PC-9 (cell line): ENCODE measurements at places on chromosomes 7 and 10. TPM values are rescaled to one million over a fixed set of nuclear protein-coding genes. Genes with fewer than 3 reads are reported as not detected.

The CDK1 gene
- 94.4 and 137 TPM in 2 replicates for total RNA-seq

The HIP1 gene
- total RNA-seq, result 32.0 and 35.8 TPM in 2 replicates

The GJC3 gene
- total RNA-seq, result not detected in 2 replicates

The TMEM209 gene
- 20.0 and 30.8 TPM in 2 replicates for total RNA-seq

The EN2 gene
- not detected in 2 replicates for total RNA-seq

The RASSF4 gene
- total RNA-seq, result 6.5 and 7.6 TPM in 2 replicates

The AKR1D1 gene
- not detected in 2 replicates for total RNA-seq

The TRIM50 gene
- not detected in 2 replicates for total RNA-seq

The SPDYE16 gene
- not detected in 2 replicates for total RNA-seq

The MPP7 gene
- 0.35 and 0.55 TPM in 2 replicates for total RNA-seq

The SYT15B gene
- total RNA-seq, result 0.94 and 1.1 TPM in 2 replicates

The LBX1 gene
- not detected in 2 replicates for total RNA-seq

The MYOZ1 gene
- total RNA-seq, result 0.22 and 0.75 TPM in 2 replicates

- no peak for DNase-seq
- peaks cover 60% of the 10 kb centered on the region for H3K4me1 ChIP-seq
These were observed 71.7 kb downstream of the AMZ1 start for GRCh38 chr7:2759736-2760097.

DNA sequence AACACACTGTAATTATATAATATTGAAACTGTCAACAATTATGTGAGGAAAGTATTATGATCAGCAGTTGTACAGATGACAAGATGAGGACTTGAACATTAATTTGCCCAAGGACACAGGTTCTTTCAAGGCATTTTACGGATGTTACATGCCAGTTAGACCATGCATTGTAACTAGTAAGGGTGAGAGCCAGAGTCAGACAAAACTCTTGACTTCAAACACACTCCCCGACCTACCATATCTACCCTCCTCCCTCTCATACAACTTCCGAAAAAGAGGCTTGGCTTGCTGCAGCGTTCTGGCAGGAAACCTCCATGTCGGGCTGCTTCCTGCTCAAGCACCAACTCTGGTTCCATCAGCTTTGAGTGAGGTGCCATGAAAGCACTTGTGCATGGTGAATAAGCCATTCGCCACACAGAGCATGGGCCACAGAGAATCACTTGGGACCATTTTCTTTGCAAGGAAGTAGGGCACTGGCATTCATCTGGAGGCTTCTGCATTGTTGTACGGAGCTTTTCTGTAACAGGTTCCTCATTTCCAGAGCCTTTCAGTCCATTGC is 53.2 kb downstream of the FOXI2 start:
- no peaks in the 10 kb centered on the region for H3K4me1 ChIP-seq
- DNase-seq, result no peak
- H3K27me3 ChIP-seq, result peaks cover 25% of the 10 kb centered on the region
- no peaks in the 10 kb centered on the region for H3K36me3 ChIP-seq

DNA sequence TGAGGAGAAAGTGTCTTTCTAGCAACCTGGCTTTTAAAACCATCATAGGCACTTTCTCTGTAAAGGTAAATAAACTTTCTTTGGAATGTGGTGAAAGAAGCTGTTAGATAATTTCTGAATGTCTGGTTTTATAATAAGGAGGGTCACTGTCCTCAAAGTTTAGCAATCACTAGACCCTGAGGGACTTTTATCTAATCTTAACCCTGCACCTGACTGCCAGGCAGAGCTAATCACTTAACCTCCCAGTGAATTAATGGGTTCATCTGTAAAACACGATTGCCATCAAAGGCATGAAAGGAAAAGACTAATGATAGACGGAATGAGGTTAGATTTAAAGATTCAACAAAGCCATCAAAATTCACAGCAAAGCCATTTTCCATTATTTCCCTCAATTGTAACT is 553.8 kb downstream of the GRM8 start:
- H3K4me1 ChIP-seq, result peaks cover 35% of the 10 kb centered on the region
- no peaks in the 10 kb centered on the region for H3K36me3 ChIP-seq
- DNase-seq, result no peak
- H3K4me3 ChIP-seq, result no peak overlapping the region

- H3K36me3 ChIP-seq, result no peaks in the 10 kb centered on the region
- no peaks in the 10 kb centered on the region for H3K4me1 ChIP-seq
- no peaks in the 10 kb centered on the region for H3K27me3 ChIP-seq
These were observed 165.7 kb upstream of the ITGB1 start for GRCh38 chr10:33123680-33124079.

GRCh38 chr10:15591937-15592336 is 127.8 kb downstream of the ITGA8 start:
- H3K36me3 ChIP-seq, result no peaks in the 10 kb centered on the region
- no peak overlapping the region for H3K4me3 ChIP-seq
- no peaks in the 10 kb centered on the region for H3K4me1 ChIP-seq
- no peak overlapping the region for H3K27ac ChIP-seq
- DNase-seq, result no peak

DNA sequence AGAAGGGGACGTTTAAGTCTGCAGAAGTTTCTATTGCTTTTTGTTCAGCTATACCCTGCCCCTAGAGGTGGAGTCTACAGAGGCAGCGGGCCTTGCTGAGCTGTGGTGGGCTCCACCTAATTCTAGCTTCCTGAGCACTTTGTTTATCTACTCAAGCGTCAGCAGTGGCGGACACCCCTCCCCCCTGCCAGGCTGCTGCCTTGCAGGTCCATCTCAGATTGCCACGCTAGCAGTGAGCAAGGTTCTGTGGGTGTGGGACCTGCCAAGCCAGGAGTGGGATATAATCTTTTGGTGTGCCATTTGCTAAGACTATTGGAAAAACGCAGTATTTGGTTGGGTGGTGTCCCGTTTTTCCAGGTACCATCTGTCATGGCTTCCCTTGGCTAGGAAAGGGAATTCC is 147.3 kb upstream of the PRPS1L1 start:
- H3K4me1 ChIP-seq, result peaks cover 42% of the 10 kb centered on the region
- DNase-seq, result no peak
- no peaks in the 10 kb centered on the region for H3K36me3 ChIP-seq
- H3K27ac ChIP-seq, result no peak overlapping the region

- peaks cover 49% of the 10 kb centered on the region for H3K4me1 ChIP-seq
- H3K36me3 ChIP-seq, result no peaks in the 10 kb centered on the region
- DNase-seq, result no peak
- peak overlapping the region; percentile 76 for H3K4me3 ChIP-seq
- peak overlapping the region; percentile 100 for H3K27ac ChIP-seq
These were observed 1.3 kb downstream of the UBE2H start for GRCh38 chr7:129951226-129952085.

- H3K27ac ChIP-seq, result no peak overlapping the region
- no peaks in the 10 kb centered on the region for H3K36me3 ChIP-seq
- H3K27me3 ChIP-seq, result peaks cover 31% of the 10 kb centered on the region
- no peak overlapping the region for H3K4me3 ChIP-seq
- no peak for DNase-seq
- peaks cover 12% of the 10 kb centered on the region; the same call in 1 of the 2 replicates for H3K4me1 ChIP-seq
These were observed 19.5 kb upstream of the GRIFIN start for GRCh38 chr7:2495418-2496299.

- peaks cover 68% of the 10 kb centered on the region for H3K4me1 ChIP-seq
- no peaks in the 10 kb centered on the region for H3K27me3 ChIP-seq
- H3K4me3 ChIP-seq, result no peak overlapping the region
- peaks cover 14% of the 10 kb centered on the region for H3K36me3 ChIP-seq
These were observed 8.9 kb downstream of the NFE2L3 start for GRCh38 chr7:26160896-26161295.

GRCh38 chr10:48476279-48476982 is 128.4 kb downstream of the ARHGAP22 start:
- H3K4me1 ChIP-seq, result no peaks in the 10 kb centered on the region
- H3K36me3 ChIP-seq, result no peaks in the 10 kb centered on the region
- no peaks in the 10 kb centered on the region for H3K27me3 ChIP-seq
- H3K4me3 ChIP-seq, result no peak overlapping the region

GRCh38 chr7:30596014-30596641 is 1.4 kb downstream of the GARS1 start:
- peak; percentile 72 for DNase-seq
- H3K4me3 ChIP-seq, result peak overlapping the region; percentile 77
- H3K36me3 ChIP-seq, result peaks cover 54% of the 10 kb centered on the region
- H3K4me1 ChIP-seq, result peaks cover 22% of the 10 kb centered on the region
- no peaks in the 10 kb centered on the region for H3K27me3 ChIP-seq

DNA sequence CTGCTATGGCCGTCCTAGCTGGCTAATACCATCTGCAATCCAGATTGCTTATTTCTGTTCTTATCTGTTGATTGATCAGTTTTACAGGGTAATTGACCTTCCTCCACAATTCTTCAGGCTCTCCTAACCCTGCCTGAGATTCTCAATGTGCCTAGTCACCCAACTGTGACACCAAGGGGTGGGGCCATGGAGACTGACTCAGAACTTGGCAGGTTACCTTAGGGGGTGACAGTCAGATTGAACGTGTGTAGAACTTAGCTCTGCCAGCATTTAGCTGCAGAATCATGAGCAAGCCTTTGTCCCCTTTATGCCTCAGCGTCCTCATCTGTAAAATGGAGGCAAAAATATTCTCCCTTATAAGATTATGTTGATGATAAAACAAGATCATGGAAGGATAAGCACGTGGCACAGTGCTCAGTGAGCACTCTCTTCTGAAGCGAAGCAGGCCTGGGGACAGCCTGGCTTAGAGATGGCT is 19.1 kb upstream of the LEP start:
- peak; percentile 74 for DNase-seq
- H3K4me1 ChIP-seq, result peaks cover 21% of the 10 kb centered on the region
- H3K27ac ChIP-seq, result peak overlapping the region; percentile 68

GRCh38 chr7:77444123-77444522 is 28.0 kb upstream of the GSAP start:
- DNase-seq, result no peak
- no peaks in the 10 kb centered on the region for H3K36me3 ChIP-seq
- no peak overlapping the region for H3K4me3 ChIP-seq
- H3K4me1 ChIP-seq, result peaks cover 12% of the 10 kb centered on the region; the same call in 1 of the 2 replicates
- H3K27ac ChIP-seq, result no peak overlapping the region

DNA sequence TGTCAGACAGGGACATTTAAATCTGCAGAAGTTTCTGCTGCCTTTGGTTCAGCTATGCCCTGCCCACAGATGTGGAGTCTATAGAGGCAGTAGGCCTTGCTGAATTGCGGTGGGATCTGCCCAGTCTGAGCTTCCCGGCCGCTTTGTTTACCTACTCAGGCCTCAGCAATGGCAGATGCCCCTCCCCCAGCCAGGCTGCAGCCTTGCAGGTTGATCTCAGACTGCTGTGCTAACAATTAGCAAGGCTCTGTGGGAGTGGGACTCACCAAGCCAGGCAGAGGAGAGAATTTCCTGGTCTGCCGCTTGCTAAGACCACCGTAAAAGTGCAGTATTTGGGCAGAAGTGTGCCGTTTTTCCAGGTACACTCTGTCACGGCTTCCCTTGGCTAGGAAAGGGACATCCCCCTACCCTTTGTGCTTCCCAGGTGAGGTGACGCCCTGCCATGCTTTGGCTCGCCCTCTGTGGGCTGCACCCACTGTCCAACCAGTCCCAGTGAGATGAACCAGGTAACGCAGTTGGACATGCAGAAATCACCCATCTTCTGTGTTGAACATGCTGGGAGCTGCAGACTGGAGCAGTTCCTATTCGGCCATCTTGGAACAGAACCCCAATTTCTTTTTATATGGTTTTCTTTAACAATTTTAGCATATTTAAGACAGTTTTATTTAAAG is 28.4 kb upstream of the VWDE start:
- H3K27ac ChIP-seq, result no peak overlapping the region
- DNase-seq, result no peak
- no peak overlapping the region for H3K4me3 ChIP-seq
- H3K36me3 ChIP-seq, result no peaks in the 10 kb centered on the region

DNA sequence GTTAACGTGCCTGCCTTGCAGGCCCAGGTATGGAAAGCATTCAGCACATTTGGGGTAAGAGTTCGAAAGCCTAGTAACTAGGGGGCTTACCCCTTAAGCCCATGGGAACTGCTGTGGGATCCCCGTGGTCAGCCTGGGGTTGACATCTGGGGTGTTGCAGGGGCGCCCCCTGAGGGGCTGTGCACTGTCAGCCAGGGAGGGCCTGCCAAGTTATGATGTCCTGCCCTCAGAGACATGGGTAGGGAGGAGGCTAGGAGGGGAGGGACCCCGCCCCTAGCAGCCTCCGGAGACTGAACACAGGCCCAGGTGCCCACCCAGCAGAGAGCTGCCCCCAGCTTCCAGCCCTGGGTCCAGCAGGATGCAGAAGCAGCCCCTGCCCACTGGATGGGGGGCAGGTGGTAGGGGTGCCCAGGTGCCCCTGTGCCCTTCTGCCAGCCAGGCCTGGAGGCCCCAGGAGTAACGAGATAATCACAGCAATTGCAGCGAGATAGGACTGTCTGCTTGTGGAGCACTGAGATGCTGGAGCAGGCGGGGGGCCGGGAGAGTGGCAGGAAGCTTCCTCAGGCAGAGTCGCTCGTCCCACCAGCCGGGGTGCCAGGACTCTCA is 153.3 kb downstream of the UBE2H start:
- H3K36me3 ChIP-seq, result no peaks in the 10 kb centered on the region
- H3K4me3 ChIP-seq, result no peak overlapping the region
- H3K27ac ChIP-seq, result no peak overlapping the region
- H3K4me1 ChIP-seq, result no peaks in the 10 kb centered on the region

DNA sequence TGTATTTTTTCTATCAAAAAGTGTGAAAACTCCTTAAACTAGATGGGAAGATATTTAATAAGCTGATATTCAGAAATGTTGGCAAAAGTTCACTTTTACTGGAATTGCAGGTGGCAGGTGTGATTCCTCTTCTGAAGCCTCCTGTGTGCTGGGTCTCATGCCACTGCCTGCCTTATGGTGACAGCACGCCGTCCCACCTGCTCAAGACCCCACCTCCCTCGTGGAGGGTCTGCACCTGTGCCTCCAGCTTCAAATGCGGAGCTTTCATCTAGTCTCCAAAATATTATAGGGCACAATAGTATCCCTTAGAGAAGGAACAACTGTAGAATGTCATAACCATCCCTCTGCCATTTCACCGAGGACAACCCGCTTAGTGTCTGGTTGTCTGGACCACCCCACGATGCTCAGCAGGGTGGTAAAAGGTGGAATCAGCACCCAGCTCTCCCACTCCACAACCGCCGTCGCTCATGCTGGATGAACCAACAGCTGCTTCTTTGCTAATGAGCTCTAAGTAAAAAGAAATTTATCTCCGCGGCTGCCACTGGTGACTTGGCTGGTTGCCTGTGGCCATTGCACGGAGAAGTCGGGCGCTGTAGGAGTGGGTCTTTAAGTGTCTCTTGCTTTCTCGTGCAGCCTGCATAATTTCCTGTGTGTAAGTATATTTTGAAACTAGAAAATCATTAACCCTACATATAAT is 119.3 kb upstream of the TCERG1L start:
- no peaks in the 10 kb centered on the region for H3K36me3 ChIP-seq
- H3K4me1 ChIP-seq, result no peaks in the 10 kb centered on the region
- no peak for DNase-seq
- no peak overlapping the region for H3K27ac ChIP-seq
- H3K4me3 ChIP-seq, result no peak overlapping the region

GRCh38 chr7:135317676-135318325 is 84.2 kb downstream of the STRA8 start:
- no peaks in the 10 kb centered on the region for H3K4me1 ChIP-seq
- no peak for DNase-seq
- no peak overlapping the region for H3K27ac ChIP-seq
- no peaks in the 10 kb centered on the region for H3K36me3 ChIP-seq

GRCh38 chr10:78464856-78465267 is 431.2 kb downstream of the RPS24 start:
- H3K27ac ChIP-seq, result no peak overlapping the region
- no peaks in the 10 kb centered on the region for H3K4me1 ChIP-seq
- peaks cover 5% of the 10 kb centered on the region; the same call in 1 of the 2 replicates for H3K27me3 ChIP-seq
- no peak overlapping the region for H3K4me3 ChIP-seq
- no peak for DNase-seq
